HS-5 (cell line): ENCODE measurements at places on chromosomes 12 and 14.

DNA sequence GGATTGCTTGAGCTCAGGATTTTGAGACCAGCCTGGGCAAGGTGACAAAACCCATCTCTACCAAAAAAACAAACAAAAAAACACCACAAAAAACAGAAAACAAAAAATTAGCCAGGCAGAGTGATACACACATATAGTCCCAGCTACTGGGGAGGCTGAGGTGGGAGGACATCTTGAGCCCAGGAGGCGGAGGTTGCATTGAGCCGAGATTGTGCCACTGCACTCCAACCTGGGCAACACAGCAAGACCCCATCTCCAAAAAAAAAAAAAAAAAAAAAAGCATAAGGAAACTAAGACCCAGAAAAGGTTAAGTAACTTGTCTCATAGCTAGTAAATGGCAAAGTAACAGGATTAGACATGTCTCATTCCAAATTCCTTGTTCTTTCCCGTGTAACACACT is 56.3 kb upstream of the PSMA6 start:
- no peak for DNase-seq

DNA sequence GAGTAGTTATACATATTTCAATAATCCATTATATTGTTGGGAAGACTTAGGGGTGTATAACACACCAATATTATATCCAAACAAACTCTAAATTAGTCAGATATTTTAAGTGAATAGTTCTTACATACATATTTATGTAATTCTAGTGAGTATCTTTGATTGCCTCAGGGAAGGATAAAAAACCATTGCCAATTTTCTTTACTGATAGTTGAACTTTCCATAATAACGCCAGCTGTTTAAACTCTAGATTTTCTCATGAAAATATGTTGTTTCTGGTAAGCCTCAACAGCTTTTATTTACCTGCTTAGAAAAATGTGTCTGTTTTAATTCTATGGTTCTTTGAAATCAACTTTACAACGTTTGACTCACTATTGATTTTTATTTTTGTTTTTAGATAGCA is 959.6 kb upstream of the NOVA1 start:
- no peak for DNase-seq

GRCh38 chr12:52585946-52586345 is 12.3 kb upstream of the KRT74 start:
- no peak for DNase-seq

DNA sequence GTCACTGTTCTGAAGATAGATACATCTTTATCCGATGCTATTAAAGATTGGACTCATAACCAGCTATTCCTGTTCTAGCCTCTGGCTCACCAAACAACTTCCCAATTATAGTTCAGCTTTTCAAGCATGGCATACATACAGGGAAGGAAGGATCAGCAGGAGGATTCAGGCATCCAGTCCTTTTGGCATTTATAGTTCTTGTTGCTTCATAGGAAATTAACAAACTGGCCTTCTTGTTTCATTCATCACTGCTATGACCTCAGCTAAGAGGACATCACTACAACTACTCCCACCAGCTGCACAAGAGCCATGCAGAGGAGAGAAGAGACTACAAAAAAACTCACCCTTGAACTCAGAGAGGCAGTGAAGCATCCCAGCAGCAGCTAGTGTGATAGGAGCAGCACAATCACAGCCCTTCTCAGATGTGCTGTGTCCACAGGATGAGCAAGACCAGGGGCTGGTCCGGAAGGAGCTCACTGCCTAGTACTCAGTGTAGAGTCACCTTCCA is 100.5 kb downstream of the SPTSSA start:
- no peak for DNase-seq

DNA sequence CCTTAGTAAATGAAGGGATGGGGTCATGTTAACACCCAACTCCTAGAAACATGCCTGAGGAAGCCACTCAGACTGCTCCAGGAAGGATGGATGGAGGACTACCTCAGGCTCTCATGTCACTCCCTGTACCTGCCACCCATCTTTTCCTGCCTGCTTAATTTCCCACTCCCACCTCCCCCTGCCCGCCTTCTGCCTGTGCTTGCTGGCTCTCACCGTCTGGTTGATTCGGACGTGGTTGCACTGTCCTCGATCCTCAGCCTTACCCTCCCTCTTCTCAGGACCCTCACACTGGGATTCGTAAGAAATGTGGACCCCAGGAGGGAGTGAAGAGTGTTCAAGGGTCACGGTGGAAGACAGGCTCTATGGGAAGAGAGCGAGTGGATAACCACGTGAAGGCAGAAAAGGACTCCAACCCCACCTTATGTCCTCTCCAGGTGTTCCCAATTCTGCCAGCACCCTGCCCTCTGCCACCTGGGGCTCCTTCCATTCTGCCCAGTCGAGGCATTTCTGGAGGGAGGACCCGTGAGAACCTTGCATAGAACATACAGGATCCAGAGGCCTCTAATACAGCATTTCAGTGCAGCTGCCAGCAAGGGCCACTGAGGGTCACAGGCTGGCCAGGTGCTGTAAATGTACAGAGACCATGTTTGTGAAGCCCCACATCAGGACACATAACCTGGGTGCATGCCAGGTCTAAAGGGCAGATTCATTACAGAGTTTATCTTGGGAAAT is 12.9 kb downstream of the ITGB7 start:
- DNase-seq = no peak

- no peak for DNase-seq
Measured at GRCh38 chr12:93918262-93918661, 230.1 kb upstream of the PLXNC1 start.

DNA sequence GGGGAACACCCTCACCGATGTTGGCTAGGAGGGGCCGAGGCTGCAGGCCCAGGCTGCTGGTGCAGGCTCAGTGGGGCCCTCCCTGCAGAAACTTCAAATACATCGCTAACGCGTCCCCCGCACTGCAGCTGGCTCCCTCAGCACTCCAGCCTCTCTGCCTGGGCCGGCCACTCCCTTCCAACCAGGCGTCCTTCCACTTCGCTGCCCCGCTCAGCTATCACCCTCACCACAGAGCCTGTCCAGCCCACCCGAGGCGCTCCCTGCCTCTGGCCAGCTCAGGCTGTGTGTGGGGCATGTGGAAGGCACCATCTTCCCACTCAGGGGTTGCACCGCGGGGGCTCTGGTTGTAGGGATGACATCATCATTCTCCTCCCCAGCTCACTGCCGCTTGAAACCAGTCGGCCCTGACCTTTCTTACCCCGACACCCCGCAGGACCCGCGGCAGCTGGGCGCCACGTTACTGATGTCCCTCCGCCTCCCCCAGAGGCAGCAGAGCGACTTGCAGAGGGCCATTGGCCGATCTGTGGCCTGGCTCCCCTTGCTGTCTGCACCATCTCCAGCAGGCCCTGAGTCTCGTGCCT is 199.9 kb upstream of the RTL1 start:
- DNase-seq = no peak

GRCh38 chr14:89430391-89431236 is 13.6 kb upstream of the FOXN3 start:
- DNase-seq = no peak

DNA sequence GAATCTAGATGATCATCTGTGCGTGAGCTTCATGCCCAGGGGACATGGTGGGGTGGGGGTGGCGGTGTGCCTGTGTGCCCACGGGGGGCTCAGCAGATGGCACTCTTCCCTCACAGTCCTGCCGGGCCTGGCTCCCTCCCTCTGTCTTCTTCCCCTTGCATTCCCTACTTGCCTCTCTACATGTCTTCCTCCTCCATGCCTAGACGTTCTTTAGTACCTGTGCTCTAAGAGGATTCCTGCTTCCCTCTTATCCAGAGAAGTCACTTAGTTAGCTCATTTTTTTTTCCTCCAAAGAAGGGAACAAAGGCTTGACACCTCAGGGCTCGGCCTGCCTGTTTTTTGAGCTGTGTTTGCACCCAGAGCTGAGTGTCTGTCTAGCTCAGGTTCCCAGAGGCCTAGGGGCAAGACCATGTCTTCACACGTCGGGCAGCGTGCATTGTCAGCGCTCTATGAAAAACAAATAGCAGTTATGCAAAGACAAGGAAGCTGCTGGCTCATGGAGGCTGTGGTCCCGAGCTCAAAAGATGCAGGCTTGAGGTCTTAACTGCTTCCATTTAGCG is 48.8 kb downstream of the NINJ2 start:
- no peak for DNase-seq
